AG04449 (cell line): ENCODE measurements at places on chromosomes 16 and 17.

DNA sequence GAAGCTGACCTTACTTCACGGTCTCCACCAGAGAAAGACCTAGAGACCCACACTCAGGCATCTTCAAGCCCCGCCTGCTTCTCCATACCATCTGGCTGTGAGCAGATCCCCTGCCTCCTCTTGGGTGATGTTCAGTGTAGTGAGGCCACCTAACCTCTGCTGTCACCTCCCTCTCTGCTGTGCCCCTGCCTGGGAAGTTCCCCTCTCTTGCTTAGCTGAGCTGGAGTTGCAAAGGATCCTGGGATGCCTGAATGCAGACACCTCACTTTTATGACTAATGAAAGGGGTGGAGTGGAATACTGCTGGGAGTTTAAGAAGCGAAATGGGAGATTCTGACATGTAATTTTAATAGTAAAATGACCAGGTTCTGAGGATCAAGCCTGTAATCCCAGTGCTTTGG is 5.8 kb downstream of the IRX3 start:
- DNase-seq, result no peak

GRCh38 chr17:78599419-78599818 is 22.2 kb upstream of the DNAH17 start:
- DNase-seq, result no peak

DNA sequence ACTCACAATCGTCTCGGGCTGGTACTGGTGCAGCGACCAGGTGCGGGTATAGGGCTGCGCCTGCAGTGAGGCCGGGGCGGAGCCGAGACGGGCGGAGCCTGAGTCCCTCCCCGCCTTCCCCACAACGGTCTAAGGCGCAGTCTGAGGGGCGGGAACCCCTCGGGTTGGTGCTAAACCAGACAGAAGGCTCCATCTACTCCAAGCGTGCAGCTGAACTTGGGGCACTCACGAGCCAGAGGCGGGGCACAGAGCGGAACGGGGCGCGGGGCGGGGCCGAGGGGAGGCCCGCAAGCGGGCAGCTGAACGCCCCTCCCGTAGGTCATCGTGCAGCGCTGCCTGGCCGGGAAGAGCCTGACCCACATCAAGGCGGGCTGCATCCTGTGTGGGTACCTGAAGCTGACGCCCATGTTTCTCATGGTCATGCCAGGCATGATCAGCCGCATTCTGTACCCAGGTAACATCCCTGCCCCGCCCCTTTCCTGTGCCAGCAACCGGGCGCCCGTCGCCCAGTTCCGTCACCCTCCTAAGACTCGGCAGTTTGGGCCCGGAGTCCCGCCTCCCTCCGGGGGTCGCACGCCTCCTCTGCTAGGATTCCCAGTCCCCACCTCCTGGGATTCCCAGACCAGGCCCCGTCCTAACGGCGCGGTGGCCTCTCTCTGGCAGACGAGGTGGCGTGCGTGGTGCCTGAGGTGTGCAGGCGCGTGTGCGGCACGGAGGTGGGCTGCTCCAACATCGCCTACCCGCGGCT is 5.0 kb downstream of the SLC5A2 start:
- DNase-seq, result no peak

GRCh38 chr17:59154292-59154720 is 680 bp downstream of the SKA2 start:
- no peak for DNase-seq

- DNase-seq, result no peak
Measured at GRCh38 chr17:7977039-7977438, 25.4 kb upstream of the GUCY2D start.

DNA sequence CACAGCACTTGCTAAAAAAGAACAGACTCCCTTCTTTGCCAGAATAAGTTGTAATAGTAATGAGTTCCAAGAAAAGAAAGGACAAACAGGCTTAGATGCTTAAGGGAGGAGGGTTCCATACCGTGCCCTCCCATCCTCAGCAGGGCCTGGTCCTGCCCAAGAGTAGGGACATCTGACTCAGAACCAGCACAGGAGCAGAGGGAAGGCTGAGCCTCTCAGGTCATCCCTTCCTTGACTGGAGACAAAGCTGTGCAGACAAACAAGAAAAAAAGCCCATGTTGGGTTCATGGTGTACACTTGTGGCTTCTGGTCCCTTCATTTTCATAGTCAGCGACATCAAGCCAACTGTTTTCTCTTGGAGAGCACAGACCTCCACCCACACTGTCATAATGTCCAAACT is 44.2 kb upstream of the NDRG4 start:
- no peak for DNase-seq

DNA sequence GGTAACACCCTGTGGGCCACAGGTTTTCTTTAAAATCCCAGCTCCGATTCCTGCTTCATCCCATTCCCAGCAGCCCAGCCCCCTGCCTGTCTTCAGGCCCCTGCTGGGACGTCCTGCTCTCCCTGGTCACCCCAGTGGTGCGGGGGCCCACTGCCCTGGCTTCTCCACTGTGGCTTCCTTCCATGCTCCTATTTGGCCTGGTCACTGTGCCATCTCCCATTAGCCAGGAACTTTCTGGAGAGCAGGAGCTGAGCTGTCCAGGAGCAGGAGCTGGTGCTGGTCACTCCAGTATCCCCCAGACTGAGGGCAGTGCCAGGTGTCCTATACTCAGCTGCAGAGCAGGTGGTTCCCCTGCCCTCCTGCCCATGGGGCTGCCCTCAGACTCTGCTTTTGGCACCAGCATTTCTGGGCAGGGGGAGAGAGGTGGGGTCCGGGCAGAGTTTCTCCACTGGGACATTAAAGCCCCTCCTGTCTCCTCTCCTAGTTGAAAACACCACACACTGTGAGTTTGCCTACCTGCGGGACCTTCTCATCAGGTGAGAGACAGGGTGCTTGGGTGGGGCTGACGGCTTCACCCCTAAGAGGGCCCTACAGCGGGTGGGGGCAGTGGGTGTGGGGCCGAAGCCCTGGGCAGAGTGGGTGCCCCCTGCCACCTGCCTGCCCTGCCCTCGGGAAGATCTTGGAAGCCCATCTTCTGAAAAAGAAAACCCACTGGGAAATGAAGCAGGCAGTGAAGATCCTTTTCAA is 356.2 kb downstream of the SEC14L1 start:
- no peak for DNase-seq

GRCh38 chr17:57505841-57506773 is 239.0 kb downstream of the CCDC182 start:
- no peak for DNase-seq

GRCh38 chr16:60061396-60061795 is 1327.3 kb upstream of the GOT2 start:
- no peak for DNase-seq

- no peak for DNase-seq
Measured at GRCh38 chr16:48277158-48277557, 29.8 kb upstream of the ABCC11 start.

DNA sequence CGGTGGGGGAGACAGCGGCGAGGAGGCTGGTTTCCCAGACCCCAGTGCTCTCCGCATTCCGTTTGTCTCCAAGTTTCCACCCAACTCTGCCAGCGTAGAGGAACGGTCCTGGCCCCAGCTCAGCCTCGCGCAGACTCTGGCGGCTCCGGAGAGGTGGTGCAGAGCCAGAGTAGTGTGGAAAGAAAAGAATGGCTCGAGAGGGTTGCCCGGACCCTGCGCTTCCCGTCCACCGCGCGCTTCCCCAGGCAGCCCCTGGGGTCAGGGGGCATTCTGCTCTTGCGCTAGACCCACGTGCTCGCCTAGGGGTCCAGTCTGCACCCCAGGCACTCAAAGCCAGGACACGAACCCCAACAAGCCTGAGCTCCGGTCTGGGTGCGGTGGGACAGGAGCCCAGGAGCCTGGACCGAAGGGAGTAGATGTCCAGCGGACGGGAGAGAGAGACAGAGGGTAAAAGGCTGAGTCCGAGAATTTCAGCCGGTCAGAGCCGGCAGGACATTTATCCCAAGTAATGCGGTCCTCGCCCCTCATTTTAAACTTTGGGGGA is 3.8 kb downstream of the PMP22 start:
- DNase-seq, result no peak

GRCh38 chr17:44308320-44308818 is at the start of gene RUNDC3A:
Gene RUNDC3A (plus strand): TSS chr17:44308601. CDS start chr17:44308833, 232 bp downstream.
- no peak for DNase-seq

- DNase-seq, result no peak
Measured at GRCh38 chr17:40791787-40792436, 7.8 kb downstream of the KRT28 start.

- DNase-seq, result no peak
Measured at GRCh38 chr16:2854700-2855309, 3.2 kb downstream of the PRSS22 start.

GRCh38 chr16:21650521-21650920 is 1.9 kb downstream of the IGSF6 start:
- DNase-seq, result no peak

DNA sequence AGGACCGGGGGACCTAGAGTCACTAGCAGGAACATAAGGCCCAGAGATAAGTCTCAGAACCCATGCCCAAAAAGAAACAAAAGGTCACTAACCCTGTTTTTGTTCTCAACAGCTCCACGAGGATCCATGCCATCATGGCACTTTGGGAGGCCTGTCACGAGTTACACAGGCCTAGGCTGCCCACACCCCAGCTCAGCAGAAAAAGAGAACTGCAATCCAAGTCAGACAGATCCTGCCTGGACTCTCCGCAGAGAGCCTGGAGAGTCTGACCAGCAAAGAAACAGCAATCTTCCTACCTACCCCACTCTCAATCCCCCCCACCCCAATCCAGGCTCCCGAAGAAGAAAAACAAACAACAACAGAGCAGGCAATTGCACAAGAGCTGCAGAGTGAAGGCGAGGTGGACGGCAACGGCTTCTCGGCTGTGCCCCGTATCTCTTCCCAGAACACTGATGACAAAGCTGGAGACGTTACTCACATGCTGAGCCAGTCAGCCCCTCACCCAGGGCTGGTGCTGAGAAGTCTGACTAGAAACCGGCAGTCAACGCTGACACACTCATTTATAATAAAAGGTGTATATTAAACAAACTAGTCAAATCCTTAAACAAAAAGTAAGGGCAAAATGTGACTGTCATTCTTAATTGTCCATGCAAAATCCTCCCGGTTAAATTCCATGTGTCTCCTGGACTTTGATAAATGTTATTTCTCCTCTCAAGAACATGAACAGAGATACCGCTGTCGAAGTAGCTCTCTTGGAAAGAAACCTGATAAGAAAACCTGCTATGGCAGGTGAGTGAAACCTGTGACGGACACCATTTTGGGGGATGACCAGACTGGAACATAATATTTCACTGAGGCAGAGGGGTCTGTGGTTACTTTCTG is 89.3 kb downstream of the SMG6 start:
- DNase-seq, result no peak

DNA sequence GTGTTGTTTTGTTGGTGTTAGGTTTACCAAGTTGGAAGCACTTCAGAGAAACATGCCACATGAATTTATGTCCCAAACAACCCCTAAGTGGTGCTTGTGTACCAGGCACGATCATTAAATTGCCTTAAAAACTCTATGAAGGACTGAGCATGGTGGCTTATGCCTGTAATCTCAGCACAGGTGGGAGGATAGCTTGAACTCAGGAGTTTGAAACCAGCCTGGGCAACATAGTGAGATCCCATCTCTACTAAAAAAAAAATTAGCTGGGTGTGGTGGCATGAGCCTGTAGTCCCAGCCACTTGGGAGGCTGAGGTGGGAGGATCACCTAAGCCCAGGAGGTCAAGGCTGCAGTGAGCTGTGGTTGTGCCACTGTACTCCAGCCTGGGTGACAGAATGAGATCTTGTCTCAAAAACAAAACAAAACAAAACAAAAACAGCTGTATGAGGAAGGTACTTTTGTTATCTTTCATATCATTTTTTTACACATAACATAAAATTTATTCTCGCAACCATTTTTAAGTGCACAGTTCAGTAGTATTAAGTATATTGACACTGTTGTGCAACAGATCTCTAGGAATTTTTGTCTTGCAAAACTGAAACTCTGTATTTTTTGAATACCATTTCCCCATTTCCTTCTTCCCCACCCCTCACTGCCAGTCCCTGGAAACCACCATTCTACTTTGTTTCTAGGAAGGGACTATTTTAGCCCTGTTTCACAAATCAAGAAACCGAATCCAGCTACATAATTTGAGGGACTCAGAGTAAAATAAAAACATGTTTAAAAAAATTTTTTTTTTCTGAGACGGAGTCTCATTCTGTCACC is 14.3 kb upstream of the RBBP6 start:
- no peak for DNase-seq

DNA sequence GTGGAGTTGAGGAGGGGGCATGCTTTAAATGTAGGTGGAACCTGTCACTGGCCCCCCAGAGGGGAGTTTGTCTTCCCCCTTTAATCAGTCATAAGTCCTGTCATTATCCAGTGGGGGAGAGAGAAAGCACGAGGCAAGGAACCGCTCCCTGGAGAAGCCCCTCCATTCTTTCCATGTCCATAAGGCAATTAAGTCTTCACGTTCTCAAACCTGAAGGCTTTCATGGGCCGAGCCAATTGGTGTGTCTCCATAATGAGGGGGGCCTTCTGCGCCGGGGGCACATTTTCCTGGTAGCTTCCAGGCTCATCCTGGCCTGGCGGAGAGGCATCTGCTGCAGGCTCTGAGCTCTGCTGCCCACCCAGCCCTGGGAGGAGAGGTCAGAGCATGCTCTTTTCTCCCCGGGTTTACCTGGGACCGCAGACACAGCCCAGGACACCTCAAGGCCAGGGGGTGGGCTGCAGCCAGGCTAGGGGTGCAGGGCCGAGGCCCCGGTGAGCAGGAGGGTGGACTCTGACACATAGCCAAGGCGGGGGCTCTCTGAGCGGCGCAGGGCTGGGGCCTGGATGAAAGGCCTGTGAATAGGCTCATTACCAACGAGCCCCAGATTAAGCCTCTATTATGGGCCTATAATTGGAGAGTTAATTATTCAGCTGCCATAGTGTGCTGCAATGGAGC is 42.5 kb downstream of the C16orf78 start:
- DNase-seq, result no peak

DNA sequence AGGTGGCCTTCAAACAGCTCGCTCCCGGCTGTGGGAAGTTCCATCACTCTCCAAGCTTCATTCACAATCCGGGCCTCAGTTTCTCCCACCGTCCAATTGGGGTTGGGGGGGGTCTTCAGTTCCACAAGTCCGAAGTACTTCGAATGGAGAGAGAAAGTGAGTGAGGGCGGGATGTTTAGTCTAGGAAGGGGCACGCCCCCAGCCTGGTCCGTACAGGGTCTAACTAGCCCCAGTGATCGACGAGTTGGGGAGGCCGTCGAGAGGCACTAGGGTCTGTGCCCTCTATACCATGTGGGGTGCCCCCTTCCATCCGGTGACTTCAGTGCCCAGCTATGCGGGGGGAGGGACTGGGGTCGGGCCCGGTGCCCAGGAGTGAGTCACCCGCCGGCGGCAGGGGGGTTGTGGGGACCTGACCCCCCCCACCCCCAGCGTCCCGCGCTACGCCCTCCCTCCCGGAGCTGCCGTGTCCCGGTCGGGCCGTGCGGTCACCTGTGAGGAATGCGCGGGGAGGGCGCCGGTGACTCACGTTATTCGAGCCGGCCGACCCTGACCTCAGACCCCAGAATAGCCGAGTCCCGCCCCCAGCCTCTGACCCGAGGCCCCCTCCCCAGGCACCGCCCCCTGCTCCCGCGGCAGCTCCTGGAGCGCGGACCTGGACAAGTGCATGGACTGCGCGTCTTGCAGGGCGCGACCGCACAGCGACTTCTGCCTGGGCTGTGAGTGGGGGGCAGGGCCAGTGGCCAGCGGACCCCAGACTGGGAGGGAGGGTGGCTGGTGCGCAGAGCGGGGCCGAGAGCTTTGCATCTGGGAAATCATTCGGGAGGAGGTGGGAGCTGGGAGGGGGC is 658 bp downstream of the TNFRSF12A start:
- no peak for DNase-seq
